ENCODE measurements at places on chromosomes 12 and 14.
A peak's percentile ranks its signal among the peaks of the same experiment; 100 is the strongest.

- no peak for DNase-seq
Measured at GRCh38 chr14:51439896-51440295, 199.8 kb downstream of the TMX1 start.

DNA sequence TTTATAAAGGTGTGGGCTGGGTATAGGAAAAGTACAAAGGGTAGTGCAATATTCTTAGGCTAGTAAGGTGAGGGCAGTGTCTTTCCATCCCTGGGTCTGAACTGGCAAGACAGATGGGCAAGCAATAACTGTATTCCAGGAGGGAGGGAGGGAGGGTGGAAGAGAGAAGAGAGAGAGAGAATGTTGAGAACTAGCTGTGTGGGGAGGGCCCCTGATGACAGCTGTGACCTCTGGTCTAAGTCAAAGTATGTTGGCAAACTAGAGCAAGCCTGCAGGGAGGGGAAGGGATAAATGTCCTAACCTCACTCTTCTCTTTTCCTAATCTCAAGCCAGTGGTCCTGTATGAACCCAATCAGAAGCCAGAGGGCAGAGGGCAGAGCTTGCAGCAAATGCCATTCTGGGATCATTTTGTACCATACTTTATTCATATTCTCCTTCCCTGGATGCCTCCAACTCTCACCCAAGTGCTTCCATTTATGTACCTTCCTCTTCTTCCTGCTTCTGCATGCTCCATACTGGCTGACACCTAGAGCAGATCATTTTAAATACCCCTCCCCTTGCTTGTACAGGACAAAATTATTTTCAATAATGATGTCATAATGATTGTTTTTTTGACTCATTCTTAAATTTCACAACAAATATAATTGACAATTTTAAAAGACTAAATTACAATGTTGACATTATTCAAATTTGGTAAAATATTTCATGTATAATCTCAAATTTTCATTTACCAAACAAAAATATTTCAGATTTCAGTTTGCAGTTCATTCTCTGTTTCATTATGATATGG lies 75.9 kb downstream of the AKAP6 start:
- DNase-seq = no peak

DNA sequence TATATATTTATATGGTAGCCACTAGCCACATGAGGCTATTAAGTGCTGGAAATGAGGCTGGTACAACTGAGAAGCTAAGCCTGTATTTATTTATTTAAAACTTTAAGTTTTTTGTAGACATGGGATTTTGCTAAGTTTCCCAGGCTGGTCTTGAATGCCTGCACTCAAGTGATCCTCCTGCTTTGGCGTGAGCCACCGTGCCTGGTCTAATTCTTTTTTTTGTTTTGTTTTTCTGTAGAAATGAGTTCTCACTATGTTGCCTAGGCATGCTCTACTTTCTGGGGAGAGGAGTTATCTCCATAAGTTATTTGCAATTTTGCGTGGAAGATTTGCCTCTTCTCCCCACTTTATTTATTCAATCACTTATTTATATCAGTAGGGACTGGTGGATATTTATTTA lies 4.8 kb upstream of the SNRNP35 start:
- DNase-seq = no peak

DNA sequence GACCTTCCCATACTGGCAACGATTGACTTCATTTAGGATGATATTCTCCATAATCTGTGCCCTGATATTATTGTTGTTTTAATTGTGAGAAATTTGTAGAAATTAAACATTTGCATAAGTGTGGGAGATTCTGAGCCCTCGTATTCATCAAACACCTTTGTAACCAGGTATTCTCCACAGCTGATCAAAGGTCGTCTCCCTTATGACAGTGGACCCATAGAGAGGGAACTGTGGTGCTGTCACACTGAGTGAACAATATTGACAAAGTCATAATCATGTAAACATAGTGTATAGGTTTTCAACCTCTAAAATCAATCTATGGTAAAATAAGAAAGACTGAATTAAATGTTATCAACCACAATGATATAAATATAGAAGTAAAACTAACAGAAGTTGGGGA lies 14.9 kb upstream of the PLEKHG3 start:
- no peak for DNase-seq

GRCh38 chr12:93653079-93653478 lies 24.1 kb upstream of the CRADD start:
- peak; percentile 35 for DNase-seq
